Heart right ventricle (tissue), 16 donors: ENCODE measurements at places on chromosomes 16 and 17. TPM values are rescaled to one million over a fixed set of nuclear protein-coding genes. Genes with fewer than 3 reads are reported as not detected.

KRT12 gene
- total RNA-seq: not detected

ETV4 gene
- total RNA-seq: 1.2 TPM

C16orf92 gene
- total RNA-seq: not detected

KRTAP4-1 gene
- not detected for total RNA-seq

CPHXL gene
- not detected for total RNA-seq

TVP23B gene
- total RNA-seq: 15.5 TPM

OSBPL7 gene
- 2.8 TPM for total RNA-seq

TBC1D3E gene
- total RNA-seq: not detected

ABCA6 gene
- 14.6 TPM for total RNA-seq

CLEC18A gene
- 0.57 TPM for total RNA-seq

NPIPA2 gene
- total RNA-seq: not detected

CES5A gene
- not detected for total RNA-seq

SOCS7 gene
- total RNA-seq: 14.5 TPM

MT1G gene
- not detected for total RNA-seq

ANKFN1 gene
- not detected for total RNA-seq

TLCD3B gene
- total RNA-seq: not detected

ARSG gene
- 6.2 TPM for total RNA-seq

NEURL4 gene
- total RNA-seq: 30.3 TPM

CMTM2 gene
- 0.59 TPM for total RNA-seq

DEXI gene
- total RNA-seq: 109 TPM

IKZF3 gene
- 0.34 TPM for total RNA-seq

ARRB2 gene
- total RNA-seq: 38.5 TPM

LGALS9 gene
- 29.7 TPM for total RNA-seq

SOX9 gene
- 17.7 TPM for total RNA-seq

NPIPA8 gene
- not detected for total RNA-seq

PIMREG gene
- 4.0 TPM for total RNA-seq

TAC4 gene
- not detected for total RNA-seq

RPUSD1 gene
- 8.1 TPM for total RNA-seq

SPATA32 gene
- total RNA-seq: 0.16 TPM

YBX2 gene
- total RNA-seq: 1.3 TPM

KRTAP2-2 gene
- not detected for total RNA-seq

CLEC3A gene
- total RNA-seq: not detected

MARCHF10 gene
- not detected for total RNA-seq

ADAM11 gene
- 11.1 TPM for total RNA-seq

ZNF75A gene
- total RNA-seq: 21.7 TPM

GNG13 gene
- not detected for total RNA-seq

CCDC200 gene
- not detected for total RNA-seq

GP2 gene
- total RNA-seq: 3.8 TPM

SSTR5 gene
- 17.6 TPM for total RNA-seq

AXIN2 gene
- 14.5 TPM for total RNA-seq

KRT39 gene
- not detected for total RNA-seq

PPM1E gene
- 0.37 TPM for total RNA-seq
